WTC11 (cell line): ENCODE measurements at places on chromosomes 1 and 21.

- DNase-seq, result no peak
Measured at GRCh38 chr1:88300752-88301263, 383.3 kb upstream of the PKN2 start.

DNA sequence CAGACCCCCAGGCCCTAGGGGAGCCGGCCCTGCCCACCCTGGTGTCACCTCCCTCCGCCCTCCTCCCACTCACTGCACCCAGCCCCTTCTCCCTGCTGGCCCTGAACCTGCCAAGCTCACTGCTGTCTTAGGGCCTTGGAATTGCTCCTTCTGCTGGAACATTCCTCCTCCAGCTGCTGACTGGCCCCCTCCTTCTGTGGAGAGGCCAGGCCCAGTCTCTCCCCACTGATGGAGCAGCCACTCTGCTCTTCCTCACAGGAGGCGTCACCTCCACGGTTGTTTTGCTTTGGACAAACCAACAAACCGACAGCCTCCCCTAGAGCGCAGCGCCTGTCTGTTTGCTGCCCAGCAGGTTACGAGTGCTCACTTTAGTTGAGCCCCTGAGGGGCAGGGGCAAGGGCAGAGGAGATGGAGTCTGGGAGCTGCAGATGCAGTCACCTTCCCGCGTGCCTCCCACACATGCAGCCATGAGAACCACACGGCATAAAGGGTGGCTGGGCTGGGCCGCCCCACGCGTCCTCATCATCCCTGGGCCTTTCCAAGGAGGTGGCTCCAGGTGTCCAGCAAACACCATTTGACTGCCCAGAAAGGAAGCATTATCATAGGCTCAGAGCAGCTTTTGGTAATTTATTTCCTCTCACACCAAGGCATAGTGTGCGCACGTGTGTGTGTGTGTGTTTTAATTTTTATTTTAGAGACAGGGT is 9.4 kb downstream of the OXCT2 start:
- DNase-seq, result no peak

DNA sequence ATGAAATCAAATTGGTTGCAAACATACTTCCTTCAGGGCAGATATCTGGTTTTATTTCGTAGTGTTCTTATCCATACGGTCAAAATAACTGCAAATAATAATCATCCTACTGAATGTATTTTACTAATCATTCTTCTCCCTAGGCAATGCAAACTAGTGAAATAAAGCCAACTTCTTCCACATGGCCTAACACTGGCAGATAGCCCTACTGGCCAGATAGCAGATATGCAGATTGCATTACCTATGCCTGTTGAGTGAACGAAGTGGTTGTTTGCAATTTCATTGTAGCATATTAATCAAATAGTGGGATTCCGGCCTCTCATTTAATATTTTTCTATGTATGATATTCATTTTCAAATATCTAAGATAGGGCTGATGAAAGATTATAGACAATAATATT is 116.2 kb downstream of the CENPF start:
- DNase-seq, result no peak

DNA sequence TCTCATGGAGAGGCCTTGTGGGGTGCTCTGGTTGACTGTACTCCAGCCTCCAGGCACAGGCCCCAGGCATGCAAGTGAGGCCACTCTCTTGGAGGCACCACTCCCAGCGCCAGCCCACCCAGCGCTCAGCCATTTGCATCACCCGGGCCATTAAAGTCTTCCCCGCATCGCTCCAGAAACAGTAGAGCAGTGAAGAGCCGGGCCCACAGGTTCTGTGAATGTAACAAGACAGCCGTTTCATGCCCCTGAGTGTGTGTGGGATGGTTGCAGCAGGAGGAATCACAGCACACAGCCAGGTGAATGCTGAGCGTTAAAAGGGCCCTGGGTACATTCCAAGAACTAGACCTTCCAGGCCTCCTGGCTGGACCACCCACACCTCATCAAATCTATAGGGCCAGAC is 19.0 kb upstream of the CD2 start:
- no peak for DNase-seq

DNA sequence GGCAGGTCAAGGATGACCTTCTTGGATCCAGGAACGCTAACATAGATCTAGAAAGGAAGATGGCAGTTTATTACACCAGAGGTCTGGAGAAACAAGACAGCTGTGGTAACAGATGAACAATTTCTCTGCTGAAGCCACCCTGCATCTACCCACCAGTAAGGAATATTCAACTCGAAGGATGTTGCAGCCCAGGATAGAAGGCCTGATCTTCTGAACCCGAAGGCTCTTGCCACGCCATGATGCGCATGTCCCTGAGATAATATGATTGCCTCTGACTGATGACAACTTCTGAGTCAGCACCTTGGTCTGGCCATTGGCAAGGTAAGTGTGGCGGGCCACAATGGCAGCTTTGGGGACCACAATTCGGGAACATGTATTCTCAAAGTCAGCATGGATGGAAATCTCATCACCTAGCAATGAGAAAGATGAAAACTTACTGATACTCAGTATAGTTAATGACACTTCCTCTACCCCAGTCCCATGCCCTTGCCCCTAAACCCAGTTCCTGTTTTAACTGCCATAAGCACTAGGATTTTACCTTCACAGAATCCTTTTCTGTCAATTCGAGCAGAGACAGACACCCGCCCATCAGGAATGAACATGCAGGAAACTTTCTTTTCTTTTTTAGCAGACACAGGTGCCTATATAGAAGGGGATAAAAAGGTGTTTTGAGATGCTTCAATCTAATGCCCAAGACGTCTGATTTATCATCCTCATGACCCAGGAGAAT is 1.8 kb downstream of the TXNIP start:
- no peak for DNase-seq
